Thymus (tissue), 14 donors: ENCODE measurements at places on chromosomes 13 and 19.

- H3K4me1 ChIP-seq, result no peaks in the 10 kb centered on the region
- no peak overlapping the region for H3K27ac ChIP-seq
- H3K4me3 ChIP-seq, result no peak overlapping the region
- H3K27me3 ChIP-seq, result no peaks in the 10 kb centered on the region
- DNase-seq, result no peak
Observed at GRCh38 chr13:52067237-52067636, 42.7 kb downstream of the UTP14C start.

DNA sequence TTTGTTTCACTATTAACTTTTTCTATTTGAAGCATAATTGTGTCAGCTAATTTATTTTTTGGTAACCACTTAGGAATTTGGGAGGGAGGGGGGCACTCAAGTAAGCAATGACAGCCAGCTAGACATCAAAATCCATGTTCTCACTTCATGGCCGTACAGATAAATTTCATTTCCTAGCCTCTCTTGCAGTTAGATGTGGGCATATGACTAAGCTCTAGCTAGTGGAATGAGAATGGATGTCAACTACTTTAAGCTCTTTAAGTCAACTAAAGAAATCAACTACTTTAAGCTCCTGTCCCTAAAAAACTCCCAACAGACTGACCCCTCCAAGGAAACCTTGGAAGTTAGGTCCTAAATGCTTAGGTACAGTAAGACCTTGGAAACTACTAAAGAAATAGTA, 92.0 kb downstream of the KCNRG start:
- no peaks in the 10 kb centered on the region for H3K27me3 ChIP-seq
- H3K4me3 ChIP-seq, result no peak overlapping the region
- no peak for DNase-seq
- H3K36me3 ChIP-seq, result peaks cover 18% of the 10 kb centered on the region
- peaks cover 9% of the 10 kb centered on the region for H3K4me1 ChIP-seq
- H3K27ac ChIP-seq, result peak overlapping the region; percentile 75

GRCh38 chr13:64314331-64314730, 2898.7 kb upstream of the PCDH20 start:
- DNase-seq, result no peak
- H3K27ac ChIP-seq, result no peak overlapping the region
- H3K36me3 ChIP-seq, result no peaks in the 10 kb centered on the region
- no peak overlapping the region for H3K4me3 ChIP-seq
- no peaks in the 10 kb centered on the region for H3K4me1 ChIP-seq

GRCh38 chr19:12982648-12983047, 12.6 kb upstream of the NFIX start:
- DNase-seq, result no peak
- H3K27me3 ChIP-seq, result peaks cover 2% of the 10 kb centered on the region
- H3K4me1 ChIP-seq, result peaks cover 3% of the 10 kb centered on the region
- H3K27ac ChIP-seq, result no peak overlapping the region
- H3K36me3 ChIP-seq, result no peaks in the 10 kb centered on the region
- H3K4me3 ChIP-seq, result no peak overlapping the region

DNA sequence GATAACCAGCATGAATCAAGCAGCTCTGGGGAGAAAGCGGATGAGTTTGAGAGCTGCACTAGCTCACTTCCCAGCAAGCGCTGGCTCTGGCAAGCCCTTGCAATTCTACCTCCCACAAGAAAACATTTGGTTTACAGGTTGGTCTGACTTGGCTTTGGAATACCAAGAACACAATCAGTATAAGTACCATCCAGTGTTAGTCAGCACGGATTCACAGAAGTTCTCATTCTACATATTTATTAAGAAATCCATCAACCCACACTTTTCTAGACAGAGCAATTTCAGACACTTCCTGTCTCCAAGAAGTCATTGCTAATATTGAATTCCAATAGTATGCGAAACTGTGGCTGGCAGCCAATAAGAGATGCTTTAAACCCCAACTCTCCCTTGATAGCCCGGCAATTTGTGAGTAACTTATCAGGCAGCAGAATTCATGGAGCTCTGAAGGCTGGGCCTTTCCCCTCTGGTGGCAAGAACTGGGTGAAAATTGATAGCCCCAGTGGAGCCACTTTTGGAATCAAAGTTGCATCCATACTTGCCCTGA, 59.4 kb upstream of the WASF3 start:
- no peaks in the 10 kb centered on the region for H3K27me3 ChIP-seq
- no peak overlapping the region for H3K4me3 ChIP-seq
- H3K4me1 ChIP-seq, result peaks cover 12% of the 10 kb centered on the region
- no peaks in the 10 kb centered on the region for H3K36me3 ChIP-seq

- no peak for DNase-seq
- H3K4me1 ChIP-seq, result peaks cover 18% of the 10 kb centered on the region
- no peaks in the 10 kb centered on the region for H3K36me3 ChIP-seq
- no peak overlapping the region for H3K27ac ChIP-seq
Observed at GRCh38 chr19:2494447-2495129, 18.7 kb downstream of the GADD45B start.
